ENCODE measurements at places on chromosomes 5 and 9.

GRCh38 chr5:177545487-177546257 is 8.7 kb downstream of the FAM193B start:
- peak; percentile 97 for DNase-seq

DNA sequence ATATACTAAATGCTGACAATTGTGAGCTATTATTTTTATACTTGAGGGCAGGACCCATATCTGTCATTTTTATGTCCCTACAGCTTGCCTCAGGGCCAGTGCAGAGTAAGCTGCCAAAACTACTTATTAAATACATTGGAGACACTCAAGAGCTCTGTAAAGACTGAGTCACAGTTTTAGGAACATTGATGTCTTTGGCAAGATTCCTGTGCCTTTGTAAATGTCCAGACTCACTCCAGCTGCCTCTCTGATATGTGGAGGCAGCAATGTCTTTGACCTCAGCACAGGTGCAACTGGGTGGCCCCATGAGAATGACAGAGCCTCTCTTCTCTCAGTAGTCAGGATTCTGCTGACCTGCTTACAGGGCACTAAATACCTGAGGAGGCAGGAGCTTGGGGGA is 363.2 kb downstream of the OSTF1 start:
- peak; percentile 4 for DNase-seq

- DNase-seq = peak; percentile 26
Measured at GRCh38 chr9:127393645-127394044, 3.3 kb upstream of the SLC2A8 start.

DNA sequence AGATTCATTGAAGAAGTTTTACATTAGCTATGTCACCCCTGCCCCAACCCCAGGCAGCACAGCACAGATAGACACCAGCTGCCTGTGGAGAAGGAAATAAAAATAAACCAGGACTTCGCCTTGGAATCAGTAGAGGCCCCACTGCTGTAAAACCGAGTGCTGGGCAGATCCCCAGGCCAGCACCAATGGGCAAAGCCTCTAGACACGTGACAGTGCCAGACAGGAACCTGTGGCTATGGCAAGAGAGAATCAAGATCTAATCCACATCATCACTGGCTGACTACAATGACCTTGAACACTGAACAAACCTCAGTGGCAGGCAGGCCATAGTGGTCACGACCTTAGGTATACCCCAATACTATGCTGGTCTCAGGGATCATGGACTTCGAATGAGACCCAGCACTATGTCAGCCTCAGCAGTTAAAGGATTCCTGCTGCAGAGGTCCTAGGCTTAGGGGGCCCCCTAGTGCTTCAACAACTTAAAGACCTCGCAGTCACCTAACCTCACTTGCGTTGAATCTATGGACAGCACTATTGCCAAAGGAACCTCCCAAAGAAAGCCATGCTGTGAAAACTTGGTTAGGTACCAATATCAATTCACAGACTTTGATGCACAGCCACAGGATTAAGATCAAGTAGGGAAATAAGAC is 2118.6 kb upstream of the C9orf72 start:
- DNase-seq = peak; percentile 49

DNA sequence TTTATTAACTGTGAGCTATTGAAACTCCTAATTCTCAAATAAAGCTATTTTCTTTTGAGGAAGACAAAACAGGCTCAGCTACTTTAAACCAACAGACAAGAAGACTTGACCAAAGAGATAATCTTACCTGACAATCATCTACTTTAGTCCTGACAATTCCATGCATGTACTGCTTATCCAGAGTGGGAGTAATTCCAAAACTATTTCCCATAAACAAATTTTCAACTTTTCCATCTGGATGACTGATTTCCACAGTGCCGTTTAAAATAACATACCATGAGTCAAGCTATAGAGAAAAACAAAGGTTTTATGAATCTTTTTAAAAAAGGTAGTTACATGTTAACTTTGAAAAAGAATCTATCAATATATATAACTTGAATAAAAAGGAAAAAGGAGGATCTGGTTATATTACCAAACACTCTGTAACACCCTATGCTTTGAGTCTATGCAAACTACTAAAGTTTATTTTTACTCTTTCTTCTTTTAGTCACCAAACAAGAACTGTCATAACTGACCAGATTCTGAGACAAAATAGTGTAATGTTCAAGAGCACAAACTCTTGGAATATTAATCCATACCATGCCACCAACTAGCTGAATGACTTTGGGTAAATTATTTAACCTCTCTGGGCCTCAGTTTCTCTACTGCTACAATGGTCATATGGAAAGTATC is 129.7 kb downstream of the RAPGEF6 start:
- DNase-seq = peak; percentile 10

GRCh38 chr9:116641292-116642059 is 45.6 kb upstream of the TRIM32 start:
- DNase-seq = no peak

GRCh38 chr5:135642488-135642870 is 63.7 kb upstream of the CXCL14 start:
- DNase-seq = no peak

DNA sequence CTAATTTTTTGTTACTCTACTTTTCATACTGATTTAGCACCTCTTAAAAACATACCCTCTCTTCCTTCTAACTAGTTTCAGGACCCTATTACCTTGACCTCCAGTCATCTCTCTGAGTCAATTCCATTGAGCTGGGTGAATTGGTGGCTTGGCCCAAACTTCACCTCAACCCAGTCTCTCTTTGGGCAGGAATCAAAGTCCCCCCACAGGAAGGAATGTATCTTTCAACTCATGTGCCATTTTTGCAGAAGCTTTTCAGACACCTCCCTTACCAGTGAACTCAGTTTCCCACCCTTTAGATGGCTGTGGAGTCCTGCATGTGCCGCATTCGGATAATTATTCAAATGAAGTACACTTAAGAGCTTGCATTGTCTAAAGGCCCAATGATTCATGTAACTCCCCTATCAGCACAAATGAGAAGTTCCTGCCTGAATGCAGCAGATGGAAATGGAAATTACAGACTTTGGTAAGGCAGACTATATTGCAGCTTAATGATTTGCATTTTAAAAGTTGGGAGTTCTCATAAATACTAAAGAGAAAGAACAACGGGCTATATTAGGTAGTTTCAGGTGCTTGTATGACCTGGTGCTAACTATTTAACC is 693.5 kb downstream of the PTPRD start:
- DNase-seq = no peak

DNA sequence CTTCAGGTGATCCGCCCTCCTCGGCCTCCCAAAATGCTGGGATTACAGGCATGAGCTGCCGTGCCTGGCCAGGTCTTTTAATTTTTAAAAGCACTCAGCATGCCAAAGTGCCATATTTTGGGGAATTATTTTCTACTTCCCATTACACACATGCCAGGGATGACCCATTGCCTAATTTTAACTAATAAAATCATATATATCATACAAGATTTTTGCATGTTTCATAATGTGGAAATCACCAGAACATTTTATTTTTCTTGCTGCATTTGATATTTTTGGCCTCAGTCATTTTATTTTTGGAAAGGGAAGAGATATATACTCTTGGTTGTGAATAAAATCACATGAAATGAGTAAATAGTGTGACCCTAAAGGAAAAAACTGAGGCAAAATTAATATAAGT is 45.3 kb upstream of the TENT2 start:
- no peak for DNase-seq

- DNase-seq = no peak
Measured at GRCh38 chr9:12657998-12658397, 35.2 kb upstream of the TYRP1 start.

GRCh38 chr9:99221266-99221620 is 499 bp downstream of the ALG2 start:
- DNase-seq = no peak

GRCh38 chr5:143582869-143583268 is 179.4 kb upstream of the NR3C1 start:
- DNase-seq = peak; percentile 84

GRCh38 chr5:39835371-39835770 is 410.6 kb upstream of the DAB2 start:
- DNase-seq = peak; percentile 3

GRCh38 chr5:92265804-92266203 is 882.7 kb upstream of the ARRDC3 start:
- no peak for DNase-seq

DNA sequence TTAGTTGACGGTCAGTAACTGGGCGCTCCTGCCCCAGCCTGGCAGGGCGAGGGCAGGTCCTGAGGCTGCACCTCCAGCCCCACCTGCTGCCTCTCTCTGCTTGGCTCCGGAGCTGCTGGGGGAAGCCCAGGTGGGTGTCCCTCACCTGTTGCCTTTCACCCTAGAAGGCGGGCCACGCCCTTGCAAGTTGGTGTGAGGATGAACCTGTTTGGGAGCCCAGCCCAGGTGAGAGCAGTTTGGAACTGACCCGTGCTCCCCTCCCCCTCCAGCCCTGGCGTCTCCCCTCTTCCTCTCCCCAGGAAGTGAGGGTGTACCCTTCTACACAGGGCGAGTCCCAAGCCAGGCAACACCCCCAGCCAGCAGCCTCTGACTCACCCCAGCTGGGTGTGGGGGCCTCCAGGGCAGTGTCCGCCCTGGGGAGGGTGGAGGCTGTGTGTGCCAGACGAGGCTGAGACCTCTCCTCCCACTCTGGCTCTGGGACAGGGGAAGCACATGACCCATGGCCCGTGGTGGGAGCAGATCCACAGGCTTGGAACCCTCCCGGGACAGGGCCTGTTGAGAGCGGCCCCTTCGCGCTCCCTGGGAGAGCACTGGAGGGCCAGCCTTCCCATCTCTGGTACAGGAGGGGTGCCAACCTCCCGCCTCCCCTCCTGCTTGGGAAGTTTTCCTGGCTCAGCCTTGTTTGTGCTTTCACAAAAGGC is 10.4 kb downstream of the LRRC8A start:
- peak; percentile 94 for DNase-seq

GRCh38 chr5:53568871-53569270 is 8.4 kb downstream of the NDUFS4 start:
- peak; percentile 70 for DNase-seq

DNA sequence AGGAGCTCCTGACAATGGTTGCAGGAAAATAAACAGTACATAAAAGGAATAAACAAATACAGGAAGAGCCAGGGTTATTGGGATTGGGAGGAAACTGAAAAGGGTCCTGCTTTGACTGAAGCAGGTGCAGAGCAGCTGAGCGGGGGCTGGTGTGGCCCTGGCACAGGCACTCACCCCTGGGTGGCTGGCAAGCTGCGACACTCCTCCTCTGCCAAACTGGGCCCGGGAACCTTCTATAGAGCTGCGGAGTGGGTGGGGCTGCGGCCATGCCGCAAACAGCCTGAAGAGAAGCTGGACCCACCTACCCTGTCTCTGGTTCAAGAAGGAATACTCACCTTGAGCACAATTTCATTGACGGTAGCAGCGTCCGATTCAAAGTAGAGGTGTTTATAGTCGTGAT is 182.5 kb downstream of the GAPVD1 start:
- DNase-seq = no peak

DNA sequence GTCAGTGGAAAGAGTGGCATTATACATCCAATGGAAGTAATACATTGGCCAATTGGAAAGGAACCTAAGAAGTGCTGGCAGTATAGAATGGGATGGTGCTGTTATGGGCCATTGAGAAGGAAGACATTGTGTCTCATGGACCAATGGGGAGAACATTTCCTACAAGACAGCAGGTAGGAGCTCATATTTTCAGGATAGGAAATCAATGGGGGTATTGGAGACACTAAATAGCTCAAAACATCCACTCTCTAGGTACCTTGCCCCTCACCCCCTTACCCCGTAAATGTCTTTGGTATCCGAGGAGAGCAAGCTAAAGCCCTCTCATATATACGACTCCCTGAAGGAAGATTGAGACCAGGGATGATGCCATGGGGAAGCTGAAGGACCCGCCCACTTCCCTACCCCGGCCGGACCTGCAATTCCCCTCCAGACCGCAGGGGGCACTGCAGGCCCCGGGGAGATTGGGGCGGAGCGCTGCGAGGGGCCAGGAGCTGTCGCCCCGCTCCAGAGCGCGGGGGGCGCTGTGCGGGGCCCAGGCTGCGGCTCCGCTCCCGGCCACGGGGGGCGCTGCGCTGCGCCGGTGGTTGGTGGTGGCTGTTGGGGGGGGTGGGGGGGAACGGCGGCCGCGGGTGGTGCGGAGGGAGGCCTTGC is at the start of gene KDM3B:
Gene KDM3B (plus strand): TSS at position 615 of the 651 bp plus-strand sequence. CDS start 111 bp downstream, outside the sequence.
- peak; percentile 84 for DNase-seq

GRCh38 chr5:175820230-175820629 is 51.1 kb upstream of the CPLX2 start:
- no peak for DNase-seq

DNA sequence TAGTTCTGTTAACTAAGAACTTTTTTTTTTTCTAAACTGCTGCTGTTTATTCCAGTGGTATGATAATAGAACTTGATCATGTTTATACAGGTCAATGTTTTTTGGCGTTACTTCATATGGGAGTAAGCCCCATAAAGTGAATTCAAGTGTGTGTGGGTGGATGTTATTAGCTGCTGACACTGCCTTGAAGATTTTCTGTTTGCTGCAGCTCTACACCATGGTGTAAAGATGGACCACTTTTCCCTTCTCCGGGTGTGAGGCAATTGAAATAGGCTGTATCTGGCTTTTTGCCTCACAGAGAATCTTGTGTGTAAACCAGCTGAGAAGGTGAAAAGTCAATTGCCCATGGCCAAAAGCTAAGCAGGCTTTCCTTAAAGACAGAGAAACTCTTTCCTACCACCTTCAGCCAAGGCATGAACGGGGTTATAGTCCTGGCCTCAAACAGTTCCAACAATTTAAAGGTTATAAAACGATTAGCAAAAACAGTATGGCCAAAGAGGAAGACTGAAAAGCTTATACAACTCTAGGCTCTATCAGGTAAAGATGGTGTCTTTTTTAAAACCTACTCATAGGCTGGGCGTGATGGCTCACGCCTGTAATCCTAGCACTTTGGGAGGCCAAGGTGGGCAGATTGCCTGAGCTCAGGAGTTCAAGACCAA is 33.9 kb upstream of the ABCA1 start:
- peak; percentile 54 for DNase-seq

GRCh38 chr9:18111146-18111545 is 362.8 kb upstream of the ADAMTSL1 start:
- DNase-seq = no peak

- no peak for DNase-seq
Measured at GRCh38 chr5:127856292-127856691, 153.1 kb downstream of the CCDC192 start.

GRCh38 chr5:148084269-148084668 is 20.5 kb downstream of the SPINK5 start:
- no peak for DNase-seq

- no peak for DNase-seq
Measured at GRCh38 chr5:141845371-141845851, 32.8 kb downstream of the PCDH1 start.

DNA sequence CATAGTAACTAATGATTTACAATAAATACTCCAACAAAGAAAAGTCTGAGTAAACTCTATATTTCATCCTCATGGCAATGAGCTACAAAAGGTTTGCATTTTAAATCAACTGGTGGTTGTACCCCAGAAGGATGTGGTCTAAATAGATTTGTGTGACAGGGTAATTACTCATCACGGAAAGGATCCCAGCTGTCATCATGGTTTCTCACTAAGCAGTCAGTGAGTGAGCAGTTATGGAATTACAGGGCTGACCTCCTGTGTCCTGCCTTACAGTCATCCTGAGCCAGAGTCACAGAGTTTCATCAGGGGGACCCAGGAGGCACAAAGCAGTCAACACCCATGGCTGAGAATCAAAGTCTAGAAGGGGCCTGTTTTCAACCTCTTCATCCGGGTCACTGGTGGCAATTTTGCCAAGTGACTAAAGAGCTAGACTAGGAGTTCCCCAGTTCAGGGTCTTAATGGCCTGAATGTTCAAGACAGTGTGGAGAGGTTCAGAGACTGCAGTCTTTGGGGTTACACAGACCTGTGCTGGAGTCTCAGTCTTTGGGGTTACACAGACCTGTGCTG is 210.7 kb upstream of the SLC24A2 start:
- DNase-seq = peak; percentile 96

Measured in fibroblast of mammary gland (primary cell).